ENCODE measurements at places on chromosomes 12 and 14.

DNA sequence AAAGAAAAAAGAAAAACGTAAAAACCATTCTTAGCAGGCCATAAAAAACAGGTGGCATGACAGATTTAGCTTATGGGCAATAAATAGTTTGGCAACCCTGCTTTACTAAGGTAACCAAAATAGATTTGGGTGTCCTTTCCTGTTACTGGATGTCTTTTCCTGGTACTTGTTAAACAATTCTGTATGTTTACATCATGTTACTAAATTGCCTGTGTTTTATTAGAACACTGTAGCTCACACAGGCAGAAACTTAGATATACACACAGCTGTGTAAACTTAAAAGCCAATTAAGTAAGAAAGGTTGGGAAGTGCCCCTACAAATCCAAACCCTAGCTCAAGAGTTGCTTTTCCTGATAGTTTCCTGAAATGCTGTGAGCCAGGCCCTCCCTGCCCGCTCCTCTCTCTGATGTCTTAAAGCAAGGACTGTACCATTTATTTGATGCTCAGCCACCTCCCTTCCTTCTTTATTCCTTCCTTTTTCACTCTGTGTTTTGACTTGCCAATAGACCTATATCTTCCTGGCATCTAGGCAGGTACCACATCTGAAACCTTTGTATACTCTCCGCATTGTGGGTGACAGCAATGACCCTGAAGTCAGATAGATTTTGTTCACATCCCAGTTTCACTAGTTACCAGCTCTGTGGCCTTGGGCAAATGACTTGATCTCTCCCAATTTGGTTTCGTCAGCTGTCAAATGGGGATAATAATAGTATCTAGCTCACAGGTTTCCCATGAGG lies 3.7 kb upstream of the CAMKK2 start:
- DNase-seq = no peak

DNA sequence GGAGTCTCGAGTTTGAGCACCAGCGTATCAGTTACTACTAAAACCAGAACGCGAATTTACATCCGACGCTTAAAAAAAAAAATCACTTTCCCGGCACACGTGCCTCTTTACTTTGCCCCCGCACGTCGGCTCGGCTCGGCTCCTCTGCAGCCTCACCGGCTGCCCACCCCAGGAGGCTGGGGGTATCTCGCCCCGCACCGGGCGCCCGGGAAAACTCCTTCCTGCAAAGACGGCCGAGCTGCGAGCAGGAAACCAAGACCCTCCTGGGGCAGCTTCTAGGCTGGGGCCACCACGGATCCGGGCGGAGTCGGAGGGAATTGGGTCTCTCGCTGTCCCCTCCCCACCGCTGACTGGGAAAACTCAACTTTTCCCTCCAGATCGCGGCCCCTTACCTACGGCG lies 610 bp downstream of the VSIG10 start:
- no peak for DNase-seq

DNA sequence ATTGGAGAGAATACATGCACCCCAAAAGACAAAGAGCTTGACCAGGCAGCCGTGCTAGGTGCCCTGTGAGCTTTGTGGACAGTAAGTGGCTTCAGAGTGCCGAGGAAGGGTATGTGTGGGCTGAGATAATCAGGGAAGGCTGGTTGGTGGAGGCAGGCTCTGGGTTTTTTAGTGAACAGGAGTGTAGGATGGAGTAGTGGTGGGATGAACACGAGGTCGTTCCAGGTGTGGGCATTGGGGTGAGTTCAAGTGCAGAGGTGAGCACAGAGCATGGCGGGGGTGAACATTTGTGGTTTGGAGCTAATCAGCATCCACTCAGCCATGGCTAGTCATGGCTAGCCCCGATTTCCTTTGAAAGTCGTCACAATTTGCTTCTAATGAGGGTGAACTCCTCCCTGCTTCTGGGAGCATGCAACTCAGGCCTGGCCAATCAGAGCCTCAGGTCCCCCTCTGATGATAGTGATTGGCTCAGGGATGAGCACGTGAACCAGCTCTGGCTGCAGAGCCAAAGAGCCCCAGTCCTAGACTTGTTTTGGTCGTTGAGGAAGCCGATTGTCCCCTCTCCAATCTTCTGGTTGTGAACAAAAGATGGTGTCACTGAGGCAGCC lies 40.7 kb upstream of the TCL1B start:
- no peak for DNase-seq

DNA sequence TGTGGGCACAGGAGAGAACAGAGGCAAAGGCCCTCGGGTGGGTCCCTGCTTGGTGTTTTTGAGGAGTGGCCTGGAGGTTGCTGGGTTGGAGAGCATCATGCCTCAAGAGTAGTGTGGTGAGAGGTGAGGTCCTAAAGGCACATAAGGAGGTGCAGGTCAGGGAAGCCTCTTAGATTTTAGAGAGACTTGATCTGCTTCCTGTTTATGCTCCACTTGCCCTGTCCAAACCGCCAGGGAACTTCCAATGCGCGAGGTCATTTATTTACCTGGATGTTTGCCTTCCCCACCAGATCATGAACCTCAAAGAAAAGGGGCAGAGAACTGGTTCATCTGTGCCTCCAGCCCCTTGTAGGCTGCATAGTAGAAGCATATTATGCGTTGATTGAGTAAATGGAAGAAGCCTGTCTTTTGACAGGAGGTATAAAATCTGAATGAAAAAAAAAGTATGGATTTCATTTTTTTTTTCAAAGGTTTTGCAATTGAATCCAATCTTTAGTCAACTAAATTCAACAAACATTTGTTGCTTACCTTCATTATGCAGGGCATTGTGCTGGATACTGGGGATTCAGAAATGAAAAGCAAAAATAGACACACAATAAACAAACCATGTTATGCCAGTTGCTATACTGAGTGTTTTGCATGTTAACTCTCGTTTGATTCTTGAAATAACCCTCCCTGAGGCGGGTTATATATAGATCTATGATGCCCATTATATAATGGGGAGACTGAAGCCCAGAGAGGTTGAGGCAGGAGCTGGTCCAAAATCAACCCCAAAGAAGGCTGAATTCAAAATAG lies 485.2 kb downstream of the VRK1 start:
- DNase-seq = no peak

DNA sequence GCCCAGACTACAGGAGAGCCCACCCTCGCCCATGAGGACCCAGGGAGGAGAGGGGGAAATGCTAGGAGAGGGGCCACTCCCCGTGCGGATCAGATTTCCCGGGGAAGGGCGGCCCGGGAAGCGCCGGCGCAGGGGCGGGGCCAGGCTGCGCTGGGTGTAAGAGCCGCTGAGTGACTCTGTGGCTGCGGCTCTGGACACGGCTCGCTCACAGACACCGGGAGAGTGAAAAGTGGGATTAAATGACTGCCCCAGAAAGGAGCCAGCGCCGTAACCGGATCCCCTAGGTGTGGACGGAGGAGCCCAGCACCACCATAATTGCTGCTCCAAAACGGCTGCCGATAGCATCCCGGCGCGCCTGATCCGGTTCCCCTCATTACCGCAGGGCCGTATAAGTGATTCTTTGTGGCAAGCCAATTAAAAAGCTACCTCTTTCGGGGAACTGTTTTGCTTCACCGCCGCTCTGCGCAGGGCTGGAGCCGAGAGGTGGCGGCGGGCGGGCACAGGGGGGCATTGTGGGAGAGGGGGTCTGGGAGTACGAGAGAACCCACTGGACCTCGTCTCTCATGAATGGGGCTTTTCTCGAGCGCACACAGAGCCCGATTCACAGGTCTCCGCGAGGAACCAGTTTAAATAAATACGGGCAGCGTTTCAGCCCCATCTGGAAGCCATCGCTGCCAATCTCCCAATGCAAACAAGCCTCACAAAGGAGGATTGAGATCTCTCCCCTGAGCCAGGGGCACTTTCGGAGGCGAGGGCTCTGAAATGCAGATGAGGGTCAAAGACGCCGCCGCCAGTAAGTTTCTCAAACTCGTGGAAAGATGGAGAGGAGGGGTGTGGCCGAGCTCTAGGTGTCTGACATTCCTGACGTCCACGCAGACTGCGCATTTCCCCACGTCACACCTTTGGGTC lies 2.5 kb downstream of the COL2A1 start:
- DNase-seq = no peak

DNA sequence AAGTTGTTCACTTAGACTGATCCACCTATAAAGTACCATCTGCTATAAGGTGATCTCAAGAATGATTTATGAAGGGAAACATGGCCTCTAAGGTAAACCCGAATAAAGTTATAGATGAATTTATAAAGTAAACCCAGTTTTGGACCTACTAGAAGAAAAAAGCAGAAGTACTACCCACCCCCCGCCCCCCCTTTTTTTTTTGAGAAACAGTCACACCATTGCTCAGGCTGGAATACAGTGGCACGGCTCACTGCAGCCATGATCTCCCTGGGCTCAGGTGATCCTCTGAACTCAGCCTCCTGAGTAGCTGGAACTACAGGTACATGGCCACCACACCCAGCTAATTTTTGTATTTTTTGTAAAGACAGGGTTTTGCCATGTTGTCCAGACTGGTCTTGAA lies 3.9 kb downstream of the ENTPD5 start:
- no peak for DNase-seq
